Epithelial cell of proximal tubule (primary cell): ENCODE measurements at places on chromosomes 3 and 15.

- no peak for DNase-seq
These were observed 79.2 kb downstream of the CD47 start for GRCh38 chr3:108011616-108012015.

- DNase-seq, result no peak
These were observed 37.6 kb downstream of the PTPN23 start for GRCh38 chr3:47418167-47419082.

DNA sequence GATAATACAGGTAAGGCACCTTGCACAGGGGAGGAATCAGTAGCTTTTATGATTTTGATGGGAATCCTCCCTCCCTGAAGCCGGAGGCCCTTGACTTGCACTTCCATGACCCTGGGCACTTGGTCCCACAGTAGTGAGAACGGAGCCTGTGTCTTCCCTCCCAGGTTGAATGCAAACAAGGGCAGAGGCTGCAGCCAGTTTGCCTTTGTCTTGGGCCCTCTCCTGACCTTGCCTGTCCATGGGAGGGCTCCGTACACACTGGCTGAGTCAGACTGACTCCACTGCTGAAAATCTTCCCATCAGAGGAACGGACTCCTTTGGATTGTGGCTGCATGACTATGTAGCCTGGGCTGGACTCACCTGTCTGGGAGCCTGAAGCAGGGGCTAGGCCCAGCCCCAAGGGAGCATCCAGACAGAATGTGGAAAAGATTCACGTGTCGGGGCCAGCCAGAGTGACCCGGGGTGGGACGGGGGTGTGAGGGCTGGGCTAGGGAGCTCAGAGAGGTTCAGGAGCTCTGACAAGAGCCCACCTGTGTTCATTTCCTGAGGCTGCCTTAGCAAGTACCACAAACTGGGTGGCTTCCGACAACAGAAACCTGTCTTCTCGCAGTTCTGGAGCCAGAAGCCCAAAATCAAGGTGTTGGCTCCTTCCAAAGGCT is 9.5 kb downstream of the TBC1D21 start:
- DNase-seq, result no peak

- DNase-seq, result no peak
These were observed 176.7 kb downstream of the DIPK2A start for GRCh38 chr3:144148356-144148755.

GRCh38 chr3:194471863-194472262 is 14.9 kb downstream of the ATP13A3 start:
- DNase-seq, result no peak

GRCh38 chr15:42084465-42085235 is 9.7 kb downstream of the PLA2G4D start:
- no peak for DNase-seq

GRCh38 chr3:29026286-29026685 is 254.6 kb upstream of the RBMS3 start:
- DNase-seq, result no peak

DNA sequence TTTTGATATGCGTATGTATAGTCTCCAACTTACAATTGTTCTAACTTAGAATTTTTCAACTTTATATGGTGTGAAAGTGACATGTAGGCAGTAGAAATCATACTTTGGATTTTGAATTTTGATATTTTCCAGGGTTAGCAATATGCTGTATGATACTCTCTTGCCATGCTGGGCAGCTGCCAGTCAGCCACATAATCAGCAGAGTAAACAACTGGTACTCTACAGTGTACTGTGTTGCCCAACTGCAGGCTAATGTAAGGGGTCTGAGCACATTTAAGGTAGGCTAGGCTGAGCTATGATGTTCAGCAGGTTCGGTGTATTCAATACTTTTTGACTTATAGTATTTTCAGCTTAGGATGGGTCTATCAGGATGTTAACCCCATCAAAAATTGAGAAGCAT is 52.0 kb upstream of the RYK start:
- no peak for DNase-seq

DNA sequence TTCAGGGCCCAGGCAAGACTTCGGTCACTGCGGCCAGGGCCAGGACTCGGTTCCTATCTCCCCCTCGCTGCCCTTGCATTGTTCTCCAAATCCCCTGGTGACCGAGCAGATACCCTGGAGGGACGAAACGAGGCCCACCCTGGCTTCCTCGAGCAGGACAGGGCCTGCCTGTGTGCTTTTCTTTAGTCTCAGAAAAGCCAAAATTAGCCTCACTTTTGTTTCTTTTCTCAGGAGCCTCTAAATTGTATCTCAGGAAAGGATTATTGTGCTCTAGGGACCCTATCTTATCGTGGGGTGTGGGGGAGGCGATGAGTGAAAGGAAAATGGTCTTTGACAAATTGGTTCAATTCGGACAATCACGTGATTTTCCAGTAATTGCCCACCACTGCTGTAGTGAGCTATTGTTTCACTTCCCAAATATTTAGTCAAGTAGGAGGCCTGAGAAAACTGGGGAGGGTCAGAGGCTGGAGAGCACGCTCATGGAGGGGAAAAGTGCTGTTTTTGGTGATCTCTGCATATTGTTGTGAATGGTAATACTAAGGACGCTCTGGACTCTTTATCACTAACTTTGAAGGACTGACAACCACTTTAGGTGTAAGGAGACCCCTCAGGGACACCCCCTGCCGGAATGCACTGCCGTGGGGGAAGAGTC is 61.6 kb downstream of the TMEM44 start:
- no peak for DNase-seq

- DNase-seq, result no peak
These were observed 27.1 kb upstream of the MGLL start for GRCh38 chr3:127849368-127849767.

- no peak for DNase-seq
These were observed 111.9 kb downstream of the NR1I2 start for GRCh38 chr3:119893769-119894168.

DNA sequence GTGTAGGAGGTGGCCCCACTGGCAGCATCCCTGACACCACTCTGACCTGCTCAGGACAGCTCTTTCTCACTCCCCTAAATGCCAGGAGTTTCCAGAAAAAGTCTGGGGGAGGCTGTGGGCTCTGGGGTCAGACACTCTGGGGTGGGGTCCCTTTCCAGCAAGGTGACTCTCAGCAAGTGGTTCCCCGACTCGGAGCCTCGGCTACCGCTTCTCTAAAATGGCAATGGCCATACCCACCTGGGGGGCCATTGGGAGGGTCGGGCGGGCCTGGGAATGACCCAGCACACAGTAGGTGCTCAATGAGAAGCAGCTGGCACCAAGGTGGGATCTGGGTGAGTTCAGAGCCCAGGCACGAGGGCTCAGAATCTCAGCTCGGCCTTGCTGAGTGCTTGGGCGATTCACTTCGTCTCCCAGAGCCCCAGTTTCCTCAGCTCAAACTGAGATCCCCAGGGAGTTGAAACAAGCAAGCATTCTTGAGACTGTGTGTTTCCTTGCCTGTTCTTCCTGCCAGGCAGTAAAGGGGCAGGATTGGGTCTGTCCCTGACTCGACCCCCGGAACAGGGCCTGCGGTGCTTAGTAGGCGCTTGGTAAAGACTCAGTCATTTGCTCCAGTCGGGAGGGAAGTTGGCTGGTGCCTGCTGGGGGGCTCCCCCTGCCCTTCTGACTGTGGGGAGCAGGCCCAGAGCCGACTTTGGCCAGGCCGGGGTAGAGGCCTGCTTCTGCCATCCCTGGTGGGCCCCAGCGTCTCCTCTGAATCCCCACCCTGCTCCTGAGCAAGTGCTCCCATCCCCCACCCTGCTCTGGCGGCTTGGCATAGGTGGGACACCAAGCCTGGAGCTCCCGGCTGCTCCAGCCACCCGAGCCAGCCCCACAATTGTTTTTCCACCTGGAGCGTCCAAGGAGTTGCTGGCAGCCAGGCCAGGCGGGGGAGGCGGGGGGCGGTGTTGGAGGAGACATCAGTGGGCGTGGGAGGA is 32.9 kb upstream of the FBLN2 start:
- no peak for DNase-seq

GRCh38 chr3:13661121-13661520 is 112.2 kb downstream of the FBLN2 start:
- DNase-seq, result no peak

DNA sequence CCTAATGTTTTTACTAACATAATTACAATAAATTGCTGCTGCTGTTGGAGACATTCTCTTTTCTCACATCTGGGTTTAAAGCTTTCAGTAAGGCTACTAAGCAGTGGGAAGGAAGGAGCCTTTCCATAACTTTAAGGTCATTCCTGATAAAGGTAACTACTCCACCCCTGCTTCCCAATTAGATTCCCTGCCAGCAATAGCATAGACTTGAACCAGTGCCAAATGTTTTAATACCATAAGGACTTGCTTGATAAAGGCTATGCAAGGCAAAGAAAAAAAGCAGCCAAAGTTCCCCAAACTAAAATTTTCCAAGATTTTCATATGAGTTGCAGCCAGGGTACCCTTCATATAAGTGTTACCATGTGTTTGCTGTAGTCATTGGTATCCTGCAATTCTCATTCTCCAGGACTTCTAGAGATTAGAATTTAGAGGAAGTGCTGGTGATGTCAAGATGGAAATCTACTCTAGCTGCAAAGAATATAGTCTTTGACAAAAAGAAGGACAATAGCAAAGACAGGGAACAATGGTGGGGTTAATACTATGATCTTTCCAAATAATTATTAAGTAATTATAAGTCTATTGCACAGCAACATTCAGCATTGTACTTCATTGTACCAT is 106.1 kb downstream of the FILIP1L start:
- DNase-seq, result no peak

DNA sequence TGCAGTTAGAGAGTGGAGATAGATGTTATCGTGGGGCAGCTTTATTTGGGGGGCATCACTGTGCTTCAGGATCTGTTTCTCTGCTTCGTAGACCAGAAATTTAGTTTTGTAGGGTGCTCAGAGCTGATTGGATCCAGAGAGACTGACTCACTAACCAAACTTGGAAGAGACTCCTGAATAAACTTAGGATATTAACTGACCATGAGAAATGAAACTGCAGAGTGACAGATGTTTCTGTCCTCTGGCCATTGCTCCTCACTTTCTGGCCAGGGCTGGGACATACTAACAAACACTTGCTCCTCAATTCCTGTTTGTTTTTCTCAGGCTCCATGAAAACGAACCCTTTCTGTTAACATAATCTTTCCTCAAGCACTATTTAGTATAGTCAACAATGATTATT is 4.3 kb downstream of the ZNF592 start:
- no peak for DNase-seq

DNA sequence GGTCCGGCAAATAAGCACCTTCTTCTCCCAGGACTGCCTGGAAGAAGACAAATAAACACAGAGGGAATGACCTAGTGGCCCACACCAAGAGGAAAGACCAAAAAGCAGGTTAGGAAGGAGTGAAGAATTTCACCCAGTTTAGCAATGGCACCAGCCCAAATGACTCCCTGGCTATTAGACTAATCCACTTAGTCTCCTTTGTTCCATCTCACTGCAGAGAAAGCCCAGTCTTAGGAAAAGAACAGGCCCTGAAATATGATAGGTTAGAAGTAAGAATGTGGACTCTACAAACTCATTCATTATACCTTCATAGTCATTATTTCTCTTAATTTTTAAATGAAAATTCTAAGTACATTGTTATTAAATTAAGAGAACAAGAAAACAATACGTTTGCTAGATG is 23.2 kb downstream of the SERPINI2 start:
- DNase-seq, result no peak

DNA sequence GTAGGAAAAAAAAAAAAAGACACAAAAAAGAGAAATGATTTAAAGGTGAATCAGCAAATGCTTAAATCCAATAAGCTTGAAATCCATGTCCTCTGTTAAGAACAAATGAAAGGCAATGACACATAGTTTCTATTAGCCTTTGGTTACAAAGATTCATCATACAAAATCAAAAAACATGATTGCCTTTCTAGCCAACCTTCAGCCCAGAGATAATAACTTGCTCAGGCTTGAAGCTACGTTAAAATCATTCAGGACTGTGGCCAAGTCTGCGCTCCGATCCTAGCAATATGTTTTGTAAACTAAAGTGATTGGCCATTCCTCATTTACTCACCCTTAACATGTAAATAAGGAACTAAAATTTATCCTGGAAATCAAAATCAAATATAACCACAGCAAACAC is 556.7 kb downstream of the FGF12 start:
- DNase-seq, result no peak

DNA sequence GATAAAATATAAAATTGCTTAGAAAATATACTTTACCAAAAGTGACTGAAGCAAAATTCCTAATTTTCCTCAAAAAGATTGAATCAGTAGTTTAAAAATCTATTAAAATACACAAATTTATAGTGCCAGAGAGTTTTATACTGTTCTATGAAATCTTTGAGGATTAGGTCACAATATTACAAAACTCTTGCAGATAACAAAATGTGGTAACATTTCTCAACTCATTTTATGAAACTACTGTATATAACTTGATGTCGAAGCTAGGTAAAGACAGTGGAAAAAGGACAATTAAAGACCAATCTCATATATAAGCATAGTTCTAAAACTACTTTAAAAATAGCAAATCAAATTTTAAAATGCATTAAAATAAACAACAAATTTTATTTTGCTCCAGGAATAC is 15.9 kb downstream of the VEPH1 start:
- DNase-seq, result no peak
